ENCODE measurements at places on chromosomes 2 and 18. TPM values are rescaled to one million over a fixed set of nuclear protein-coding genes. Genes with fewer than 3 reads are reported as not detected.

DNA sequence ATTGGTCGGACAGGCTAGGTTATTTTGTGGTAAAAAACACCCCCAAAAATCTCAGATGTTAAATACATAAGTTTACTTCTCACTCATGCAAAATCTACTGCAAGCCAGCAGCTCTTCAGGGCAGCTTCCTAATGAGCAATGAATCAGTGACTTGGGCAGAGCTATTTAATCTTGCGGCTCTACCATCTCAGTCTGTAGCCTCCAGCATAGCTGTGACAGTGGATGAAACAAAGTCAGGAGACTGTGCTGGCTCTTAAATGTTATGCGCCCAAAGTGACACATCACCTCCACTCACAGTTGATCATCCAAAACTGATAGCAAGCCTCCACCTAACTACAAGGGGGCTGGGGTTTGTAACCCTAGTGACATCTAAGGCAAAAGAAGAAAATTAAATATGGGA lies 571.9 kb downstream of the METTL4 start:
- ATAC-seq, result no peak

- ATAC-seq, result peak; percentile 31
These were observed 54.5 kb upstream of the BIN1 start for GRCh38 chr2:127161176-127162136.

GRCh38 chr2:21793461-21793860 lies 669.7 kb downstream of the TDRD15 start:
- ATAC-seq, result no peak

DNA sequence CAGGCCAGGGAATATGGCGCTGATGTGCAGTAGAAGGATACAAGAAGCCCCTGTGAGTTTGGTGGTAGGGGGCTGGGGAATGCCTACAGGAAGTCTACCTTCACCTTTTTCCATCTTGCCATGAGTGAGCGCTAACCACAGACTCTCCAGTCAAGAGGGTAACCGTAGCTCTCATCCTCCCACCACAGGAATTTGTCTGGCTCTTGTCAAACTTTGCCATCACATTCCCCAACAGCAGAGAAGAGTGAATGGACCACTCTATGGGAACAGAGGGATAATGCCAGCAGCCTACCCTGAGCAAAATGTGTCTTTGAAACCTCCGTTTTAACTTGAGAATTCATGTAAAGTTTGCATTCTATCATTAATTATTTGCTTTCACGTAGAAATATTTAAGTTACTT lies 168.3 kb downstream of the NRP2 start:
- no peak for ATAC-seq

DNA sequence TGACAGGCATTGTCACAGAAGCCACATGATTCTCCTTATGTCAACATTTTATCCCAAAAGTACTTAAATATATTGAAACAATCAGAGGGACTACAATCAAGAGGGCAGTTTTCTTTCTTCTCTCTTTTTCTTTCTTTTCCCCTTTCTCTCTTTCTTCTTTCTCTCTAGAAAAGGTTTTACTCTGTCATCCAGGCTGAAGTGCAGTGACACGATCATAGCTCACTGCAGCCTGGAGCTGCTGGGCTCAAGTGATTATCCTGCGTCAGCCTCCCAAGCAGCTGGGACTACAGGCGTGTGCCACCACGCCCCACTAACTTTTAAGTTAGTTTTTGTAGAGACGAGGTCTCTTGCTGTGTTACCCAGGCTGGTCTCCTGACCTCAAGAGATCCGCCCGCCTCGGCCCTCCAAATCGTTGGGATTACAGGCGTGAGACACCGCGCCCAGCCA lies 1.0 kb upstream of the PRKD3 start:
- ATAC-seq, result no peak

DNA sequence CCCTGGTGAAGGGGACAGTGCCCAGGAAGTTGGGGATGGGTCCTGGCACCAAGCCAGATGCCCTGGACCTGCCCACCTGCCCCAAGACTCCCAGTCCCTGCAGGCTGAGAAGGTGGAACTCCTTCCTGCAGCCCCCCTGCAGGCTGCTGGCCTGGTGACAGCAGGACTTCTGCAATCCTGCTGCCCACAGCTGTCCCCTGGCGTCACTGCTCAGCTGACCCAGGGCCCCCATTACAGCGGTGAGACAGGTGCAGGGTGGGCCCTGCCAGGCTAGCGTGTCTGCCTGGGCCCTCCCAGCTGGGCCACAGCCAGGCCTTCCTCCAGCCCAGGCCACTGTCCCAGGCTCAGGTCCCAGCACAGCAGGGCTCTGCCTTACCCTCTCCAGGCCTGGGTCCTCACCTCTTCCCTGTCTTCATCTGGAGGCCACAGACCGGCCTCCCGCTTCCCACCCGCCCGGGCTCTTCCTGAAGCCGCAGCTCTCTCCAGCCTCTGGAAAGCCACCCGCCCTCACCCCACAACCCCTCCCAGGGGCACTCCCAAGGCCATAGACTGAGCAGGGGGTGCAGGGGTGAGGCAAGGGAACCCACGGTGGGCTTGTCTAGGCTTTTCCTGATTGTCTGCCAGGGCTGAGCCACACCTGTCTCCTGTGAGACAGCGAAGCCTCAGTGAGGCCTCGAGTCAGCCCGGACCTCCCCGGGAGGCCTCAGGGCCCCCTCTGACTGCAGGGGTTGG lies 8.8 kb upstream of the ERFE start:
- no peak for ATAC-seq

GRCh38 chr2:28134262-28134812 lies 243.8 kb downstream of the BABAM2 start:
- ATAC-seq, result peak; percentile 85

DNA sequence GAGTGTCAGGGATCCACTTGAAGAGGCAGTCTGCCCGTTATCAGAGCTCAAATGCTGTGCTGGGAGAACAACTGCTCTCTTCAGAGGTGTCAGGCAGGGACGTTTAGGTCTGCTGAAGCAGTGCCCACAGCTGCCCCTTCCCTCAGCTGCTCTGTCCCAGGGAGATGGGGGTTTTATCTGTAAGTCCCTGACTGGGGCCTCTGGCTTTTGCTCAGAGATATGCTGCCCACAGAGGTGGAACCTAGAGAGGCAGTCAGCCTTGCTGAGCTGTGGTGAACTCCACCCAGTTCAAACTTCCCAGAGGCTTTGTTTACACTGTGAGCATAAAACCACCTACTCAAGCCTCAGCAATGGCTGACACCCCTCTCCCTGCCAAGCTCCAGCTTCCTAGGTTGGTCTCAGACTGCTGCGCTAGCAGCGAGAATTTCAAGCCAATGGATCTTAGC lies 38.1 kb downstream of the PLEK start:
- ATAC-seq, result peak; percentile 38

SCYGR4 gene
- total RNA-seq, result not detected

C2orf66 gene
- not detected for total RNA-seq

STPG4 gene
- total RNA-seq, result 0.16 TPM

ABCB11 gene
- not detected for total RNA-seq

FTCDNL1 gene
- total RNA-seq, result 1.6 TPM
